ENCODE measurements at places on chromosomes 11 and 22. TPM values are rescaled to one million over a fixed set of nuclear protein-coding genes. Genes with fewer than 3 reads are reported as not detected.

Gene ALG9
- 31.8 TPM for total RNA-seq

Gene SCGB1C1
- not detected for total RNA-seq

Gene SMIM35
- 3.9 TPM for total RNA-seq

Gene PANX2
- 0.30 TPM for total RNA-seq

Gene TRIM6
- 0.25 TPM for total RNA-seq

Gene STIP1
- 285 TPM for total RNA-seq

Gene OR10AG1
- total RNA-seq: not detected

Gene CABP4
- total RNA-seq: 3.7 TPM

Gene B3GAT1
- total RNA-seq: 0.61 TPM

Gene ADAMTS15
- 0.02 TPM for total RNA-seq

Gene PRR14L
- total RNA-seq: 65.6 TPM

Gene TOP3B
- 47.7 TPM for total RNA-seq

Gene THRSP
- total RNA-seq: not detected

Gene OR51A2
- total RNA-seq: not detected

Gene CLCF1
- total RNA-seq: 0.39 TPM
